DMS153 (cell line): ENCODE measurements at places on chromosomes 4 and X.
A peak's percentile ranks its signal among the peaks of the same experiment; 100 is the strongest.

DNA sequence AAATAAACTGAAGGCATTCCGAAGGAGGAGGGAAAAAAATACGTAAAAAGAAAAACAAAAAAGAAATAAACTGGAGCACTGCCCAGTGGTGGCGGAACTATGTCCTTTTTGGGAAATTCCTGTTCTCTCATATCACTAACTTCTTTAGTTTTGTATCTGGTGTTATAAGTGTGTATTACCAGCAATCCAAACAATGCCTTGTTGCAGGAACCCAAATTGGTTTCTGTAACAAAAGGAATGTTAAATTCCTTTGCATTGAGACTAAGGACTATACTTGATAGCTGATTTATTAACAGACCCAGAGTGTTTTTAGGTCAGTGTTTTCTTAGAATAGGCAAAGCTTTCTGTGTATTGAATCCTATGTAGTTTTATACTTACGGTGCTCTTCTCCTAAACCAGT, 6.6 kb downstream of the CCNG2 start:
- DNase-seq, result no peak

DNA sequence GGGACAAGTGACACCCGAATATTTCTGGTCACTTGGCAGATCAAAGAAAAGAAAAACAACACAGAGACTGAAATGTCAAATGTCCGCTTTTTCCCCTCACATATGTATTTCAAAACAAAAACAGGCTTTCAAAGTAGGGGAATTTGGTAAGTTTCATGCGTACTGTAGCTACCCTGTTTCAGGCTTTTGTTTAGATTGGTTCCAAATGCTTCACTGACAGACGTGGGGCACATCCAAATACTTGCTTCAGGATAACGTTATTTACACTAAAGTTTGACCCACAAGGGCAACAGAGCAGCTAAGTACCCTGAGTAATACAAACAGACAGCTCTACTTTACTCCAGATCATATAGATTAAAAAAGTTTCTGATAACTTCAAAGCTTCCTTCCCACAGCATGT, 804.5 kb upstream of the POU3F4 start:
- no peak for DNase-seq

DNA sequence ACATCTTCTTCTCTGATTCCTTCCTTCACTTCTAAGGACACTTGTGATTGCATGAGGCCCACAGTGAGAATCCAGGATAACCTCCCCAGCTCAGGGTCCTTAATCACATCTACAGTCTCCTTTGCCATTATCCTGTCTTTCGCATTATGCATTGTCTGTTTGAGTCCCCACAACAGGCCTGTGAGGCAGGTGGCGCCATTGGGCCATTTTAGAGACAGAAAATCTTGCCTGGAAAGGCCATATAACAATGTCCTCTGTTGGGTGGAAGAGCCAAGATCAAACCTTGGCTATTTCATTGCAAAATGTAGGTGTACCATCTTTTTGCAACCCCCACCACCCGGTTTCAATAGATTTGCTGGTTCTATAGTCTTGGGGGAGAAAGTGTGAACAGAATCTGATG, 11.8 kb upstream of the DCUN1D4 start:
- no peak for DNase-seq

DNA sequence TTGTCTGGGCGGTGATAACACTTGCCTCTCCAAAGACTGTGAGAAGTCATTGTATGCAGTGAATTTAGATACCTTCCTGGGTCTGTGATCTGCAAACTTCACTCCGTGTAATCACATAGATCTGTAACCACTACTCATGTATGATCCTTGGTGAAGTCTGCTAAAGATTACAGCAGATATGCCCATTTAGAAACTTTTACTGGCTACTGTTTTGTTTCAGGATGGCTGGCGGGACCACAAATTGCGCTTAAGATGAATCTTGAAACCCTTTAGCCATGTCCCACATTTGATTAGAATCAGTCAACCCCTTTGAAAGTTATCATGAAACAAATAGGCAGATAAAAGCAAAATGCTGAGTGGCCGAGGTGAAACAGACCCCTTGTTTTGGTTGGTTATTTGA, 126.5 kb upstream of the SCML1 start:
- no peak for DNase-seq

- no peak for DNase-seq
Observed at GRCh38 chrX:131227608-131228007, 61.5 kb downstream of the IGSF1 start.

- no peak for DNase-seq
Observed at GRCh38 chrX:7076245-7076661, 71.3 kb upstream of the STS start.

GRCh38 chr4:53830511-53830910, 233.9 kb downstream of the CHIC2 start:
- no peak for DNase-seq

DNA sequence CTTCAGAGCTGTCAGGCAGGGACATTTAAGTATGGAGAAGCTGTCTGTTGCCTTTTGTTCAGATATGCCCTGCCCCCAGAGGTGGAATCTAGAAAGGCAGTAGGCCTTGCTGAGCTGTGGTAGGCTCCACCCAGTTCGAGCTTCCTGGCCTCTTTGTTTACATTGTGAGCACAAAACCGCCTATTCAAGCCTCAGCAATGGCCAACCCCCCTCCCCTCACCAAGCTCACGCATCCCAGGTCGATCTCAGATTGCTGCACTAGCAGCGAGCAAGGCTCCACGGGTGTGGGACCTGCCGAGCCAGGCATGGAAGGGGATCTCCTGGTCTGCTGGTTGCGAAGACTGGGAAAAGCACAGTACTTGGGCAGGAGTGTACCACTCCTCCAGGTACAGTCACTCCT, 59.3 kb downstream of the ZNF674 start:
- no peak for DNase-seq

- peak; percentile 92 for DNase-seq
Observed at GRCh38 chr4:180455226-180455625, 1788.0 kb upstream of the TENM3 start.

DNA sequence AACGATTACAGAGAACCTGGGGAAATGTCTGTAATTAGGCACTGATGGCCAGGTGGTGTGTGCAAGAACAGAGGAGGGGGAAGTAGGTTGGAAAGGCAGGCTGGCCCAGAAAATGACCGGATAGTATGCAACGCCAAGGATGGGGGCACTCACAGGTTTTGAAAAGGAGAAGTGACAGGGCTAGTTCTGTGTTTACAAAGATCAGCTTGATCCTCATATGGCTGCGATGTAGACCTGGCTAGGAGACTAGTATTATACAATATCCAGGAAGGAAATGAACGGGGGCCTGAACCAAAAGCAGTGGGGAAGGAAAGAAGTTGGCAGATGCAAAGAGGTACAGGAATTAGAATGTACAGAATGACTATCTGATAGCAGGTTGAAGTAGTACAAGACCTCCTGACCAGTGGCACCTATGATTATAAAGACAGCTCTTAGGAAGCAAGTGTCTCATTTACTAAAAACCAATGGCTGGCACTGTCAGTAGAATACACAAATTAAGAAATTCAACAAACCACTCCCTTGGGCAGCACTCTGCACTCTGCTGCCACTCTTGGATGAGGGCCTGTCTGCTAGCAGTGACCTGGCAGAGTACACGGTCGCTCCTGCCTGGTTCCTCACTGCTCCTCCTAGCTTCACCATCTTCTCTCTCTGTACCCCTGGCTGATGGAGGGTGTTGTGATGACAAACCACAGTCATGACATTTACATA, 14.1 kb downstream of the MFAP3L start:
- no peak for DNase-seq

- DNase-seq, result no peak
Observed at GRCh38 chrX:55778322-55778721, 60.8 kb downstream of the RRAGB start.

- no peak for DNase-seq
Observed at GRCh38 chr4:169293343-169294176, 22.8 kb upstream of the SH3RF1 start.

GRCh38 chr4:102036619-102037376, 246.3 kb downstream of the BANK1 start:
- DNase-seq, result peak; percentile 78

- DNase-seq, result no peak
Observed at GRCh38 chr4:2155246-2155645, 86.7 kb downstream of the HAUS3 start.

GRCh38 chrX:19955306-19955705, 35.6 kb downstream of the BCLAF3 start:
- no peak for DNase-seq

- DNase-seq, result peak; percentile 6
Observed at GRCh38 chr4:61201961-61202637, 2.0 kb downstream of the ADGRL3 start.

- no peak for DNase-seq
Observed at GRCh38 chrX:111180750-111181240, 84.8 kb downstream of the PAK3 start.

DNA sequence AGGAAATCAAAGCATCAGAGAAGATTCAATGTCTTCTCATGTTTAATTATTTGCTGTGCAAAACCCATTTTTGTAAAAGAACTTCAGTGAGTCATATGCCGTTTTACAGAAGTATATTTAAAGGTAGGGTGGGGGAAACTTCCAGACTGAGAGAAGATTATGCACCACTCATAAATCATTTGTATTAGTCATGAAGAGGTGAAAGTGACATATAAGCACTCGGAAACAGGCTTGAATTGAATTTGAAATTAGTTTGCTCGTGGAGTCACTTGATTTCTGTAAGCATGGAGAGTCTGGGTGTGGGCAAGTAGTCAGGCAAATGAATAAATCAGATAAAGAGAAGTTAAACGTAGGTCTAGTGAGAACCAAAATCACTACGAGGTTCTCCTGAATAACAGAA, 335.1 kb downstream of the ANK2 start:
- DNase-seq, result no peak

- DNase-seq, result no peak
Observed at GRCh38 chr4:185017964-185018772, at the start of gene HELT. TSS of gene HELT (plus strand) at chr4:185018490. CDS start at chr4:185018929, 439 bp downstream.

DNA sequence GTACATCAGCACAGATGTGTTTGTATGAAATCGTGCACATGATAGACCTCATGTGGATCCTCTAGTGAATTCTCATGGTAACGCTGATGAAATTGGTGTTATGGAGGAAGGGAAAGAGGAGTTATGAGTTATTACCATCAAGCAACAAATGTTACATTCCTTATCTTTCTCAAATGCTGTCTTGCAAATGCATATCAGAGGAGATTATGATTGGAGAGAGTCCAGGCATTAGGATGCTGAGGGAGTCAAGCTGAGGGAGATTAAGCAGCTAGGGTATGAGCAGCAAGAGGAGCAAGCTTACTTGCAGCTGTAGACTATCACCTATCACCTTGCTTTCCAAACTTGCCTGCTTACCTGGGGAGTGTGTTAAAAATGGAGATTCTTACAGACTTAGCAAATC, 36.8 kb upstream of the SFRP2 start:
- no peak for DNase-seq

- no peak for DNase-seq
Observed at GRCh38 chr4:7828011-7828720, 111.5 kb downstream of the AFAP1 start.

DNA sequence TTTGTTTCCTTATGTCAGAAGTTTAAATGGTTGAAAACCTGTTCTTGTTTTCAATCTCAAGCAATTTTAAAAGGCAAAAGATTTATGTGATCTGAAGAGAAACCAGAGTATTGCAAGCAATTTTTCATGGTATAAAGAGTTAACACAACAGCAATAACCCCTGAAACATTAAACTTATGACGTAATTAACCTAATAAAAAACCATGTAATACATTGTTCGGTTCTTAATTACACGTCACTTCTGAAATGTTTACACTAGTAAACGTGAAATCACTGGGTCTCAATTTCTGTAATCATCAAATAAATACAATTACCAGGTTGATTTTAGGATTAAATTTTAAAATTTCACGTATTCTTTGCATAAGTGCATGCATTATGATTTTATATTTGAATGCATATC, 914.5 kb downstream of the NLGN4X start:
- no peak for DNase-seq

DNA sequence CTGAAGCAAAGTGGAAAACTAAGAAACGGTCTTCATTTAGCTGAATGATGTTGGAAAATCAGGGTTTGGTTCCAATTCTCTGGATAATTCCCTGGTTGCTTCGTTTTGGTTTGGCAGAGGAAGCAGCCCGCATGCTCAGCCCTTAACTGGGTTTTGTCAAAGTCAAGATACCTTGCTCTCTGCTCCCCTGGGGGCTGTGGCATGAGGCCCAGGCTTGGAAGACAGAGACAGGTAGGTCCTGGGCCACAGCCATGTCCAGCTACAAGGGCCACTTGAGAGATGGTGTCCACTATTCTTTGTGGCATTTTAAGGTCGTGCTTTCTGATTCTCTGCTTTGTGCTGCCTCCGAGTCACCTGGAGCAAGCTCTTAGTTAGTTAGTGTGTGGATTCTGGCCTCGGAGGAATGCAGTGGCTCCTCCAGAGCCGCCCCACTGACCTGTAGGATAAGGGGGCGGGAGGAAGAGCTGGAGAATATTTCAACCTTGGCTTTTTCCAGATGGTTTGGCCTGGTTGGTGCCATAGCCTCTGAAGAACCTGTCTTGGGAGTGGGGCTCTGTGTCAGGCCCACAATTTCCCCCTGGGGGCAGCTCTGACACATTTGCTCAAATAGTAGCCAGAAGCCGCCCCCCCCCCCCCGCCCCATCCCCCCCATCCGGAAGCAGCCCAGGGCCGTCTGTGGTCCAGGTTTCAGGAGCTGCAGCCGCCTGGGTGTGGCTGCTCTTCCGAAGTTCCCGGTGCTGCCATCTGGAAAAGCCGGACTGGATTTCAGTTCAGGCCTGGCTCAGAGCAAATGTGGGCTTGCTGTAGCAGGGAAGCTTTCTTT, 147.1 kb downstream of the NHS start:
- DNase-seq, result peak; percentile 28

DNA sequence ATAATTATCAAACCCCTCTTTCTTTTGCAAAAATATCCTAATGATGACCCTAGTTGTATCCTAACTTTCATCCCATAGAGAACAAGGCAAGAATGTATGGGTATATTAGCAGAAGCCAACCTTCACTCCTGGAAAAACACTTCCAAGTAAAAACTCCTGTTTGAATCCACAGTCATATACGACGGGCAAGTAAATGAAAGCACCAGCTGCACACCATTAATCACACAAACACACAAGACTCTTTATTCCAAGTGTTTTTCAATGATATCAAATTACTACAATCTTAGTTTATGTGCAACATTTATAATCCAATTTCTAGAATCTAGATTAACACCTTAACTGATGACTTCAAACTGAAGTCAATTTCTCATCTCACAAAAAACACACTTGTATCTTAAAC, 22.9 kb downstream of the ACSL4 start:
- no peak for DNase-seq

DNA sequence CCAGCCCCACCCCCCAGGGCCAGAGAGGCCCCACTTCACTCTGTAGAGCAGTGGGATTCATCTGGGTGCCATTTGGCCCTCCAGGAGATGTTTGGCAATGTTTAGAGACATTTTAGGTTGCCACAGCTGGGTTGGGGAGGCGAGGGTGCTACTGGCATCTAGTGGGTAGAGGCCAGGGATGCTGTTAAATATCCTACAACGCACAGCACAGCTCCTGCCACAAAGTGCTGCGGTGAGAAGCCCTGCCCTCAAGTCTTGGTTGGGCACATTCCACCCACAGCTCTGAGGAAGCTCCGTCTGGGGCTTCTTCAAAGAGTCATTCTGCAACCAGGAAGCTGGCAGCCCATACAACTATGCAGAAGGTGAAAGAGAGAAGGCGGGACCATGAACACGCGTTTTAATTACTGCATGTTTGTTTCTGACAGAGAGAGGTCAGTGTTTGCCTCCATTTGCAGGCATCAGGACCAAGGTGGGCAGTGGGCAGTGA, 48.1 kb upstream of the FAM9C start:
- no peak for DNase-seq

- DNase-seq, result peak; percentile 45
Observed at GRCh38 chr4:74624351-74625151, 169.8 kb downstream of the BTC start.
